ENCODE measurements at places on chromosomes 12 and 14.

DNA sequence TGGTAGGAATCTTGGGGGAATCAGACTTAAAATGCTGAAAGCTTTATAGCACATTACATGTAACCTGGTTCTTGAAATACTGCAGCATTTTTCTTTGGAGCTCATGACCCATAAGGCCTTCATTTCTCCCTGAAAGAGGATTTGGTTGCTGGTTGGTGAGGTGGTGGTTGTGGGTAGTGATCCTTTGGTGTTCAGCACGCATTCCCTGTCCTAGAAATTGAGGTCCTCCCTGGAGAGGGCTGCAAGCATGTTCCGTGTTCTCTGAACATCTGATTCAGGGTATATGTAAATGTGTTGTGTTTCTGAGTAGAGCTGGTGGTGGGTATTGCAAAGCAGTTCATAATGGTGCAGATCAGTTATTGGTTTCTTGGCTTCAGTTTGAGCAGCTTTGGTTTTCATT is 2.0 kb downstream of the SCN8A start:
- no peak for DNase-seq

DNA sequence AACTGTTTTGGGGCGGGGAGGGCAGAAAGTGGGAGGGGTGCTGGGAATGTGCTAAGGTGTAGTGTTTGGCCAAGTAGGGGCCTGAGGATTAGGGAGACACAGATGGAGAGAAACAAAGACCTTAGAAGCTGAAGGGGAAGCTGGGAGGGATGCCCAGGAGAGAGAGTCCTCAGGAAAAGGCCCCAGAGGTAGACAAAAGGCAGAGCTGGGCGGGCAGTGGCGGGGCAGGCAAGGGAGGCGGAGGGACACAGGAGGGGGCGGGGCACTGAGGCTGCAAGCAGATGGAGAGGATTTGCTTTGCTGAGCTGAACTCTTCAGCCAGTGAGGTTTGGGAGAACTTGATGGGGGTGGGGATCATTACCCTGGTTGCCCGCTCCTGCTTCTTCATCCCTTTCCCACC is 2.8 kb downstream of the PTMS start:
- DNase-seq, result no peak

DNA sequence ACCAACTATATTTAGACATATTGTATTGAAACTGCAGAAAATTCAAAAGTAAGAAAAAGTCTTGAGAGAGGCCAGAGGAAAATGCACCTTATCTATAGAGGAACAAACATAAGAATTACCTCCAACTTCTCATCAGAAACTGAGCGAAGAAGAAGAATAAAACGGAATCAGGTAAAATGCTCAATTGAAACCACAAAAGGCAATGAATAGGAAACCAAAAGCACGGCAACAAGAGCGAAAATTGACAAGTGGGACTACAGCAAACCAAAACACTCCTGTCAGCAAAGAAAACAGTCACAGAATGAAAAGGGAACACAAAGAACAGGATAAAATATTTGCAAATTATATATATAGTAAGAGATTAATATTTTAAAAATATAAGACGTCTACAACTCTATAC is 61.9 kb upstream of the PARP11 start:
- DNase-seq, result no peak

GRCh38 chr14:72423957-72424356 is 469.9 kb downstream of the DPF3 start:
- DNase-seq, result no peak

DNA sequence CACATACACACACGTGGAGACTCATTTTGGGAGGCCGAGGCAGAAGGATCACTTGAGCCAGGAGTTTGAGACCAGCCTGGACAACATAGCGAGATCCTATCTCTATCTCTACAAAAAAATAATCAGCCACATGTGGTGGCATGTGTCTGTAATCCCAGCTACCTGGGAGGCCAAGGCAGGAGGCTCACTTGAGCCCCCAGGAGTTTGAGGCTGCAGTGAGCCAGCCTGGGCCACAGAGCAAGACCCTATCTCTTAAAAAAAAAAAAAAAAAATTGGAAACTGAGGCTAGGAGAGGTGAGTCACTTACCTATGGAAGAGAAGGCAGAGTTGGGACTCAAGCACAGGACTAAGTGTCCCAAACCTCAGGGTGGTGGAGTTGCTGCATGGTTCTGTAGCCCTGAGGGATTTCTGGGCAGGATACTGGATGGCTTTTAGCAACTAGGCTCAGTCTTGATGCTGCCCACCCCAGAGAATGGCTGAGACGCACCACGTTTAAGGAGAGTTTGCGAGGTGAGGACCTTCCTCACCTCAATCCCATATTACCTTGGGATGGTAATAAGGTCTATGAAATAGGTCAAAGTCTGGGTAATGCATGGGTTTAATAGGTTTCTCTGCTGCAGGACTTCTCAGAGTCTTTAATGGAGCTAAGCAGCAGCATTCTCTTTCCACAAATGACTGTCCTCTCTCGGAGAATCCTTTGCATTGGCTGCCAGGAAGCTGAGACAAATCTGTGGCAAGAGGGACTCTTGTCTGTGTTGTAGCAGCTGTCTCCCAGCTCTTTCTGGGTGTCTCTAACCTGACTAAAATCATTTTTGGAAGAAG is 35.6 kb downstream of the SH2B3 start:
- no peak for DNase-seq

DNA sequence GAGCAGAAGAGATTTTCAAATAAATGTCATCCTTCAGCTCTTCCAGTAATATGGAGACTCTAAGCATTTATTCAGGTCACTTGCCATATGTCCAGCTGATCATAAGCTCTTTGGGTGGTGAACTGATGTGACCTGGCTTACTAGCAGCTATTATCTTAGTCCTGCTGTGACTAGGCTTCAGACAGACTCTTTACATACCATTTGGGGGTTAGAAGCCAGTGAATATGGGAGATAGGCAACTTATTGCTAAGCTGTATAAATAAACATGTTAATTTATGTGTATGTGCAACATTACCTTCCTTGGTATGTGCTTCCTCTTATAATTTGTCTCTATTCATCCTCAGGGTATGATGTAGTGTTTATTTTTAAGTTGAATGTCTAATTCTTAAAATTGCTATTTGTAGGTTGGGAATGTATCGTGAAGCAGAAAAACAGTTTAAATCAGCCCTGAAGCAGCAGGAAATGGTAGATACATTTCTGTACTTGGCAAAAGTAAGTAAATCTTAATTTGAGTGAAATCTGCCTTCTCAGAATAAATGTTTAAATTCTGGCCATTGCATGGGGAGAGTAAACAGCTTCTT is 32.4 kb downstream of the TTC8 start:
- DNase-seq, result no peak
